ENCODE measurements at places on chromosomes 2 and 18. TPM values are rescaled to one million over a fixed set of nuclear protein-coding genes. Genes with fewer than 3 reads are reported as not detected.
A peak's percentile ranks its signal among the peaks of the same experiment; 100 is the strongest.

DNA sequence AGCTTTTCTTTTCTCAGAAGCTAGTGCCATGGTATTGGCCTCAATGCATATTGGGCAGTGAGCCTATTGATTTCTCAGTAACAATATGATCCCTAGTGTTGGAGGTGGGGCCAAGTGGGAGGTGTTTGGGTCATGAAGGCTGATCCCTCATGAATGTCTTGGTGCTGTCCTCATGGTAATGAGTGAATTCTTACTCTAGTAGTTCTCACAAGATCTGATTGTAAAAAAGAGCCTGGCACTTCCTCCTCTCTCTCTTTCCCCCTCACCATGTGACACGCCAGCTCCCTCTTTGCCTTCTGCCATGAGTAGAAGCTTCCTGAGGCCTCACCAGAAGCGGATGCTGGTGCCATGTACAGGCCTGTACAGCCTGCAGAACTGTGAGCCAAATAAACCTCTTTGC, 12.8 kb upstream of the TBC1D8 start:
- no peak for DNase-seq

- peak; percentile 76 for DNase-seq
Measured at GRCh38 chr2:162297925-162298552, 20.4 kb downstream of the IFIH1 start.

DNA sequence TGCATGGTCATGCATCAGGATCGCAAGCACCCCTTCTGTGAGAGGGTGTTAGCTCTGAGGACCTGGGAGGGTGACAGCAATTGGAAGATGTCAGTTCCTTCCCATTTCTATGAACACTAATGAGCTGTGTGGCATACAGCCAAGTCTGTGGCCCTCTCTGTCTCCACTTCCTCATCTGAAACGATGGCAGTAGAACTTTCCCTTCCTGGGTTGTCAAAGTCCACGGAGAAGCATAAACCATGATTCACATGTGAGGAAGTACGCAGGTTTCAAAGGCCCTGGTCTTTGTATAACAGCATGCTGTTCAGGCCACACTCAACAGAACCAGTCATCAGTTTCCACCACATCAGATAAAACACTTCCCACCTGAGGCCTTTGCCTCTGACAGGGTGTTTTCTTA, 167.4 kb upstream of the RAB6C start:
- no peak for DNase-seq

Gene ANKRD30B
- total RNA-seq: 2.5 TPM

GRCh38 chr2:56177420-56178220, 6.2 kb upstream of the CCDC85A start:
- DNase-seq: no peak

DNA sequence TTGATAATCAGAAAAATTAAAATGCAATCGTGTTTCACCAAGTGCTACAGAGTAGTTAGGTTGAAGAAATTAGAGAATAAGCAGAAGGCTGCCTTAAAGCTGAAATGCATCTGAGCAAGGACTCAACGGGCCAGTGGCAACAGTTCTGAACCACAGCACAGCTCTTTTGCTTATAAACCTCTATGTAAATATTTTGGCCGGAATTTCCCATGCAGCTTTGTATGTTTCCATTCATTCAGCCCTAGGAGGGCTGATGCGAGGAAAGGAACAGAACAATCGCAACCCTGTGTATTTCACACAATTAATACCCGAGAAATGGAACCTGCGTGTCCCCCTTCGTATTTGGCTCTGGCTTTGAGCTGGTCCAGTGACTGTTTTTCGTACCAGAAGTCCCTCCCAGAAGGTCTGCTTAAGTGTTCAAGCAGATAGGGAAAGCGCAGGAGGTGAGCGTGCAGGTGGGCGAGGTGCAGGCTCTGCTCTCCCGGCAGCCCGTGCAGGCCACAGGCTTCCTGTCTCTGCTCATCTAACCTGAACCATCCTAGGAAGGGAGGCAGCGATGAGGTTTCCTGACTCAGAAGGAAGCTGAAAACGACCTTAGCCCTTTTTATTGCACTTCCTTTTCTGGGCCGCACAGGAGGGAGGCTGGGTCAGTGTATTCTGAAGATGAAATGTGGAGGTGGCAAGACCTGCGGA, 67.3 kb downstream of the ASB1 start:
- DNase-seq: no peak

DNA sequence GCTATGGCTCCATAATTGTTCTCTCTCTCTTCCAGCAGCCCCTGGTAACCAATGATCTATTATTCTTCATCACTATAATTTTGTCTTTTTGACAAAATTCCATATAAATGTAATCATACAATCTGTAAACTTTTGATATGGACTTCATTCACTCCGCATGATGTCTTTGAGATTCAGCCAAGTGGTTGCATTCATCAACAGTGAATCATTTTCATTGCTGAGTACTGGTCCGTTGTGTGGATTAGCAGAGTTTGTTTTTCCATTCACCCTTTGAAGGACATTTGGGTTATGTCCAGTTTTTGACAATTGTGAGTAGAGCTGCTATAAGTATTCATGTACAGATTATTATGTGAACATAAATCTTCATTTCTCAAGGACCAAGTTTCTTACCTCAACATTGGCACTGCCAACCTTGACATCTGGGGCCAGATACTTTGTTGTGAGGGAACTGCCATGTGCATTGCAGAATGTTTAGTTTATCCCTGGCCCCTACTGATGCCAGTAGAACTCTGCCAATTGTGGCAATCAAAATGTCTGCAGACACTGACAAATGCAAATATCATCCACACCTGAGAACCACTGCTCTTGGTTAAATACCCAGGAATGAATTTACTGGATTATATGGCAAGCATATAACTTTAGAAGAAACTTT, 48.4 kb upstream of the BCL2L11 start:
- DNase-seq: no peak

DNA sequence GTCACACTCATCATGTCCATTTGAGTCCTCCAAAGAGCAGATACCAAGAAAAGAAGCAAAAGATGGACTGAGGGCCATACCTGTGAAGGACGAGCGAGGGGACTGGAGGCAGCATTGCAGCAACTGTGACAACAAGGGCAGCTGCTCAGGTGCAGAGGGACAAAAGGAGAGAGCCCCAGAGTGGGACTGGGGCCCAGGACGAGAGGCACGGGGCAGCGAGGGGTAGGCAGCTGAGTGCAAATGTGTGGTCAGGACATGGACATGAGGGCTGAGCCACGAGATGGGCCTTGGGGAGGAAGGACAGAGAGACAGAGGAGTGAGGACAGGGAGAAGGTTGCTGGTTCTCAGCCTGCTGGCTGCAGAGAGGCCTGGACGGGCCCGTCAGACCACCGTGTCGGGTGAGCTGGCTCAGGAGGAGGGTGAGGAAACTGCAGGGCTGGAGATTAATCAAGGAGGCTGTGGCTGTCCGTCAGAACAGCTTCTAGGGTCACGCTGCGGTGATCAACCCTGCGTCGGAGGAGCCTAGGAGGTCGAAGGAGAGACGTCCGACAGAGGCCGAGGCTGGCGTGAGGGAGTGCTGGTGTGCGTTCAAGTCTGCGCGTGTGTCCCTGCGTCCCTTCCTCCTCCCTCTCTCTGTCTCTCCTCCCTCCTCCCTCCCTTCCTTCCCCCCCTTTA, 206.8 kb upstream of the HDAC4 start:
- DNase-seq: no peak

- no peak for DNase-seq
Measured at GRCh38 chr2:54589340-54590215, 133.5 kb downstream of the SPTBN1 start.

Gene PCARE
- not detected for total RNA-seq

GRCh38 chr2:63589148-63589958, 590 bp downstream of the MDH1 start:
- no peak for DNase-seq

Gene SOWAHC
- 20.7 TPM for total RNA-seq

Gene CAPN14
- 0.80 TPM for total RNA-seq

DNA sequence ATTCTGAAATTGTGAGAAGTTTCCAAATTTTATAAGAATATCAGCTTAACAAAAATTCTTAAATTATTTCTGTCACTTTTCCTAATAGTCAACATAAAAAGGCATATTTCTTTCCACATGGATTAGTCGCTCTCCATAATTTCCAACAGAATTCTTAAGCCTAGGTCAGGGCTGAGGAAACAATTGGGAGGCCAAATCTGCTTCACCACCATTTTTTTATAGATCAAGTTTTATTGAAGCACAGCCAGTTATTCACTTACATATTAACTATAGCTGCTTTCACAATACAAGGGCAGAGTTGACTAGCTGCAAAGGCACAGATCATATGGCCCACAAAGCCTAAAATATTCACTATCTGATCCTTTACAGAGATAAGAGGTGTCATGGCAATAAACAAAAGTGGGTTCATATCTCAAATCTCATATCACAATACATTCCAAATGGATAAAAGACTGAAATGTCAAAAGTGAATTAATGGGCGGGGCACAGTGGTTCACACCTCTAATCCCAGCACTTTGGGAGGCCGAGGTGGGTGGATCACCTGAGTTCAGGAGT, 18.7 kb downstream of the MEMO1 start:
- DNase-seq: no peak

GRCh38 chr18:41372046-41372665, 582.9 kb upstream of the PIK3C3 start:
- DNase-seq: no peak

GRCh38 chr2:75100801-75101151, 98.5 kb downstream of the TACR1 start:
- DNase-seq: no peak

DNA sequence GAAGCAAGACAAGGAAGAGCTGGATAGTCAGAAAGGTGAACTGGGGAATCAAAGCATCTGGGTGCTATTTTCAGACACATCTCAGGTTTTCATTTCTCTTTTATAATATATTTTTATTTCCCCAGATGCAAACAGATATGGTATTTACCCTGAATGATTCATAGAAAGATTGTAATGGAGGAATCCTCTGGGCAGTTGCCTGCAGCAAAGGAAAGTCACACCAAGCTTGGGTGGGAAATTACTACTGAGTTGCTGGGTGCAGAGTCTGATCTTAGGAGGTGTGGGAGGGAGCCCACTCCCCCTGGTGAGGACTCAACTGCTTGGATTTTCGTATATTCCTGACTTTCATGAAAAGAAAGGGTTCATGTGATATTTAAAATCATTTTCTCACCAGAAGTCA, 2.1 kb downstream of the EFR3B start:
- DNase-seq: no peak

DNA sequence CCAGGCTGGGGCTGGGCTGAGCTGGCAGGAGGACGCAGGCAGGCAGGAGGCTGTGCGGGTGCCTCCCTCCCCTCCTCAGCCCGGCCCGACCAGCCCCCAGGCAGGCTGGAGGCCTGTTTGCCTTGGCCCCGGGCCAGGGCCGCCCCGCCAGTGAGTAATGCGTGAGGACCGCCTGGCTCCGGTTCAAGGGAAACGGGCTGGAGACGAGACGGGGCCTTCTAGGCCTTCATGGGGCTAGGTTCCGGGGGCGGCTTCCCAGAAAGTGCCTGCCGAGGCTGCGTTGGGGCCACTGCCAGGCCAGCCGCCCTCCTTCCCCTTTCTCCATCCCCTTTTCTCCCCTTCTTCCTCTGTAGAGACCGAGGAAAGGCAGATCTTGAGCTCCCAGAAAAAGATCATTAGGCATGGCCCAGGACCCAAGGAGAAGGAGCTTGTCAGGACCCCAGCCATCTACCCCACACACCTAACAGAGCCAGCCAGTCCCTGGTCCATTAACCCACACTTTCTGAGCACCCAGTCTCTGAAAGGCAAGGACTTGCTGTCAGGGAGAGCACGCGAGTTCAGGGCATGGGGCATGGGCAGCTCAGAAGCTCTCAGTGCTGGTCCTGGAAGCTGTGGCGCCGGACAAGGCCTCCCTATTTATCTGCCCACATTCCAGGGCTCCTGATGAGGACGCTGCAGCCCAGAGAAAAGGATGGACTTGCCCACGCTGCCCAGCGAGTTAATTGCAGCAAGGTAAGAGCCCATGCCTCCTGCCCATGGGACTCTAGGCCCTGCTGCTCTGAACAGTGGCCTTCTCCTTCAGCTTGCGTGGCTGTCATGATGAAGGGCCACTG, 48.5 kb downstream of the SMAD7 start:
- DNase-seq: peak; percentile 56

DNA sequence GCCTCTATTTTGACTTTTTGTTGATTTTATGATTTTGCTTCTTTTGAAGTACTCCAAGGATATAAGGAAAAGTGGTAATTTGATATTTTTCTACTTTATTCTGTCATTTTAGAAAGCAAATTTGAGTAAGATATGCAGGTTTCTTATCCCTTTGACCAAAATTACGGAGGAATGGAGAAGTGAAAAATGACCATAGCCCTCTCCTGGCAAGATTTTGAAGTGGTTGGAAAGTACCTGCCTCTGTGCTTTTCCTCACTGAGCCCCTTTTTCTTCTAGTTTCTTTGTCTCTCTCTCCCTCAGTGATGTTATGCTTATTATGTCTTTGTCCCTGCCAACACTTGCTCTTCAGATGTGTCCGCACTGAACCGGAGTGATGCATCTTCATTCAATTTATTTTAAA, 898.1 kb downstream of the EPHA4 start:
- DNase-seq: no peak

GRCh38 chr2:104874230-104874629, 20.3 kb downstream of the POU3F3 start:
- no peak for DNase-seq

DNA sequence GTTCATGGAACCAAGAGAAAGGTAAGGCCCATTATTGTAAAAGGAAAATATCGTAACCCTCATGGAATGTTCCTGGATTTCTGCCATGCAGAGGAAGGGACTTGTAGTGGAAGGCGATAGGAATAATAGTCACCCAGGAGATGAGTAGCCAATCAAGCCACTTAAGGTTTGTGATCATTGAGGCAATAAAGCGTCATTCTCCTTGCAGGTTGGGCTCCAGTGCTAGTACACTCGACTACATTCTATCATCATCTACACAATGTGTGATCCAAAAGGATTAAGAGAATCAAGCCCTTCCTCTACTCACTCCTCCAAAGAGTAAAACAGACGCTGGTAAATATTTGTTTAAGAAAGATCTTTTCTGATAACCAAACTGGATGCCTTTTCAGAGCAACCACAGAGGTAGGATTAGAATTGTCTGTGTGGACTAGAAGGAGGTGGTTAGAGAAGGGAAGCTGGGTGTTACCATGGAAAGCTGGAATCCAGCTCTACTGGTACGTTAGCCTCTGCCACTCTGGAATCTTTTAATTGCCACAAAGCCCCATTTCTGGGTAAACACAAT, 245.7 kb downstream of the IKZF2 start:
- peak; percentile 82 for DNase-seq

GRCh38 chr2:218829868-218830451, 1.6 kb downstream of the PRKAG3 start:
- no peak for DNase-seq

GRCh38 chr2:28428486-28428885, 35.8 kb downstream of the FOSL2 start:
- no peak for DNase-seq

DNA sequence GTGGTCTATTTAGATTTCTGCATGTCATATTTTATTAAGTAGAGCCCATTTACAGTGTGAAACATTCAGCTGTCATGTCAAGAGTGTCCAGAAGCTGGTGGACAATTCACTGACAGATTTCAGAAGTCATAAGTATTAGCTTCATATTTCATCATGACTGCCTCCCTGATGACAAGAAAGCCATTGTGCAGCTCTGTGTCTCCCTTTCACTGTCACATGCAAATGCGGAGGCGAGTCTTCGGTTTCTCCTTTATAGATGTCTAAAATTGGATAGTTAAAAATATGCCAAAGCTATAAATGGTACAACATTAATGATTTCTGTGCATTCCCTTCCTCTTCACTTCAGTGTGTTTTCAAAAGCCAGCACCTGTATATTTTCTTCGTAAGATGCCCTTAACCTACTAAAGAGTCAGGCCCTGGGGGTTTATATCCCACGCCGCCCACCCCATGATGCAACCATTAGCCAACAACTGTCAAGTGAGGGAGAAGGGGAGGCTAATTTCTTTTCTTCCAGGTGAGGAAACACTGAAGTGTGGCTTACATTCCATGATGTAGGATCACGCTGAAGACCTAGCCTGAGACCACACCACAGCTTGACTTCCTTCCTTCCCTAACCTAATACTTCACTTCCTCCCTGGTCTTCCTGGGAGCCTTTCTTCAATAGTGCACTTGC, 99.6 kb upstream of the DDX18 start:
- no peak for DNase-seq

Measured in prostate gland (tissue), 2 donors.